Glomerular endothelial cell (primary cell): ENCODE measurements at places on chromosomes 6 and 20. TPM values are rescaled to one million over a fixed set of nuclear protein-coding genes. Genes with fewer than 3 reads are reported as not detected.

Gene AVP
- not detected in 2 replicates for total RNA-seq

Gene UBE2C
- 28.8 and 38.3 TPM in 2 replicates for total RNA-seq

Gene TMEM170B
- total RNA-seq, result 2.5 and 2.7 TPM in 2 replicates

Gene CUL7
- total RNA-seq, result 26.6 and 31.9 TPM in 2 replicates

Gene TCF21
- 0.41 and 0.44 TPM in 2 replicates for total RNA-seq

Gene PPP1R16B
- 56.4 and 132 TPM in 2 replicates for total RNA-seq

Gene PDYN
- not detected in 2 replicates for total RNA-seq

Gene MAK
- not detected in 2 replicates for total RNA-seq

Gene PLAGL2
- 9.2 and 9.8 TPM in 2 replicates for total RNA-seq

Gene GLP1R
- not detected in 2 replicates for total RNA-seq

Gene BTNL2
- total RNA-seq, result not detected in 2 replicates

Gene HLA-DQB1
- total RNA-seq, result 0.10 and 1.1 TPM in 2 replicates
